ENCODE measurements at places on chromosomes 2 and 18.

- no peak for DNase-seq
Observed at GRCh38 chr2:76316691-76317090, 606.0 kb upstream of the GCFC2 start.

DNA sequence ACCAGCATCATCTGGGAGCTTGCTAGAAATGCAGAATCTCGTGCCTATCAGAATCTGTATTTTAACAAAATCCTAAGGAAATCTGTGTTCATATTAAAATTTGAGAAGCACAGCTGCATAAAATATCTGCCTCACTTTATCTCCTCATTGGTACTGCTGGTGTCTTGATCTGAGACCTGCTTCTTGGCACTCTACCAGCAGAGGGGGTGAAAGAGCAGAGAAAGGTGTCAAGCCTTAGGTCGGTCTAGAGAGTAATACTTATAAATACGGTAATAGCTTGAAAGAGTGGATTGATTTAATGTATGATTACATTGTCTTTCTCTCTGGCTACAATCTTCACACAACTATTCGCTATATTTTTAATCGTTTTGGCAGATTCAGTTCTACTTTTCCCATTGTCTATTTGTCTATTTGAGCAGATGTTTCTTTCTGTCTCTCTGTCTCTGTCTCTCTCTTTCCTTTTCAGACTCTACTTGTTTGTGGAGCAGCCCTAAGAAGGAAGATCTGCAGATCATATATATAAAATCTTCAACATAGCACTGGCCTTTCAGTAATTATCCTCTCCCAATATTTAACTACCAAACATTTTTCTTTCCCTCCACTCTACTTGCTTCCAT lies 1.7 kb upstream of the GCG start:
- DNase-seq, result no peak

- DNase-seq, result no peak
Observed at GRCh38 chr2:192390401-192390800, 195.7 kb upstream of the TMEFF2 start.

DNA sequence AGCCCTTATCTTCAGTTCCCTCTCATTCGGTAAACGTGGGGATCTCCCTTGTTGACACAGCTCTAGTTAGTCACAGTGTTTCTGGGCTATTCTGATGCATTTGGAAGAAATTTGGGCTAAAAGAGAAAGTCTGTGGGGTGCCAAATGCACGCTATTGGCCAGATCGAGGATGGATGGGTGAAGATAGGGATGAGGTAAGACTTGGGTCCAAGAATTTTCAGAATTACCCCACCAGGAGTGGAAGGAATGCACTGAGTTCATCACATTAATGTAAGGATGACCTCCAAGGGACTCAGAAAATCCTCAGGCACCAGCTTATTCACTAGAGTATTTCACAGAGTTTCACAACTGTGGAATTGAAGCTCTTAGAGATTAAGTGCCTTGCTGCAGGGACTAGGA lies 49.3 kb downstream of the NRP2 start:
- no peak for DNase-seq

GRCh38 chr2:9554921-9555296 lies 721 bp downstream of the ADAM17 start:
- no peak for DNase-seq

DNA sequence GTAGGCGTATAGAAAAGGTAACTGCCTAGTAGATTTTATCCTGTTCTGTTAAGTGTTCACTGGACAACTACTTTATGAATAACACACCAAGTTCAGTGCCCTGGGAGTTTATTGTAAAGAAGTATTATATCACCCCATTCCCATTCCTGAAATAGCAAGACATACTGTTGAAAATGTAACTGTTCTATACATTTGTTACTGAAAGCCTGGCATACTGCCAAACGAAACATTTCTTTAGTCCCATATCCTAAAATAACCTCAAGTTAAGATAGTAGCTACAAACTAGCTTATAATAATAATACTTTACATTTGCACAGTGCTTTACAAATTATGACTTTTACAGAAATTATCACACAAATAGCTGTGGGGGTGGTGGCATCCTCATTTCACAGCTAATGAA lies 25.1 kb downstream of the SPDYA start:
- no peak for DNase-seq

DNA sequence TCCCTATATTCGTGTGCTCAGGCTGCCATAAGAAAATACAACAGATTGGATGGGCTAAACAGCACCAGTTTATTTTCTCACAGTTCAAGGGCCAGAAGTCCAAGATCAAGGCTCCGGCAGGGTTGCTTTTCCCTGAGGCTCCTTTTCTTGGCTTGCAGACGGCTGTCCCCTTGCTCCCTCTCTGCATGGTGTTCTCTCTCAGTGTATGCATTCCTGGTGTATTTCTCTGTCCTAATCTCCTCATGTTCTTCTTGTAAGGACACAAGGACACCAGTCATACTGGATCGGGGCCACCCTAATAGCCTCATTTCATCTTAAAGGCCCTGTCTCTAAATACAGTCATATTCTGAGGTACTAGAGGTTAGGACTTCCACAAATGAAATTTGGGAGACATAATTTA lies 62.6 kb upstream of the SLC16A14 start:
- DNase-seq, result no peak

- DNase-seq, result no peak
Observed at GRCh38 chr18:11654736-11655605, 34.1 kb upstream of the GNAL start.

DNA sequence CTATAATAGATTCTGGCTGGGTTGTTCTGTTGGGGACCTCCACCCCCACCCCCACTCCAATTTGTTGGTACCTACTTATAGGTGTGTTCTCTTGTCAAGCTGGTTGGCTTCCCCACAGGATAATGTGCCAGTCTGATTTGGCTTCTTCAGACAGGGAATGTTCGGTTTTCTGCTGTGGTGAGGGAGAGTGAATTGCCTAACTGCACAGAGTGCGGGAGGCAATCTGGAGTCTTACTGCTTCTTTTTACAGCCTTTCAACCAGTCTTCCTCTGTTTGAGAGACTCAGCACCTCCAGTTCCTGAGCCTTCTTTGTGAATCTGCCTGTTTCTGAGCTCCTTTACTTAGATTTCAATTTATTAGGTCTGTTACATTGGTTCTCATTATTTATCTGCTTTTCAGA lies 27.4 kb upstream of the SNORC start:
- no peak for DNase-seq

DNA sequence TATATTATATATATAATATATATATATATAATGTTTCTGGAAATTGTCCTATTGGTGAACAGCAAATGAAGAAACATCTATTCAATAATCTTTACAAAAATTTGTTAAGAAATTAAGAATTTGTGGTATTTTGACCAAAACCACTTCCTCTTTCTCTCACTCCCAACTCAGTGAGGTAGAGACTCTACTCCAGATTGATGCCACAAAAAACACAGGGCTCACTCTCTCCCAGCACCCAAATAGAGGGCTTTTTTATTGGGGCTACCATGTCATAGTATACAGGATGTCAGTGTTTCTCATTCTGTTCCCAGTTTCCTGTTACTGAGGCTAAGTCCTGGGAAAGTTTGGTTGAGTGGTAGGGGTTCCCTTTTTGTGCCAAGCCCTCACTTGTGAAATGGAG lies 1155.4 kb downstream of the BCL11A start:
- no peak for DNase-seq

- DNase-seq, result no peak
Observed at GRCh38 chr2:88892207-88892606, 200.7 kb downstream of the RPIA start.

DNA sequence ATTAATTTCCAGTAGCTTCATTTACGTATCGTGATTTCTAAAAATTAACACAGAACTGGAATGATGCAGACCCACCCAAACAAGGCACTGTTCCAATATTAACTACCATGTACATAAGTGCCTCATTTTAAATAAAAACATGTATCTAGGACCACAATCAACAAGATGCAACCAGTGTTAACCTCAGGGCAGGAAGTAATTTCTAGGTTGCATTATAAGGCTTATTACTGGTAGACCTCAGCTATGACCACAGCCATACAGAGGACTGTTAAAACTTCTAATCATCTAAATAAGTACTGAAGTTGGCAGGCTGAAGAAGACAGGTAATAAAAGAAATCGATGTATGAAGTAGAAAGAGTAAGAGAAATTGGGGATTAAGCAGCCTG lies 262.9 kb downstream of the HDAC4 start:
- DNase-seq, result no peak

- no peak for DNase-seq
Observed at GRCh38 chr2:222756362-222756831, 84.9 kb downstream of the MOGAT1 start.

- no peak for DNase-seq
Observed at GRCh38 chr18:37742436-37742835, 176.8 kb upstream of the CELF4 start.

- no peak for DNase-seq
Observed at GRCh38 chr2:160315337-160315736, 115.3 kb upstream of the ITGB6 start.

- DNase-seq, result peak; percentile 92
Observed at GRCh38 chr2:97724073-97724410, 10.7 kb downstream of the ZAP70 start.

GRCh38 chr2:147030966-147031720 lies 813.7 kb upstream of the ACVR2A start:
- DNase-seq, result no peak

DNA sequence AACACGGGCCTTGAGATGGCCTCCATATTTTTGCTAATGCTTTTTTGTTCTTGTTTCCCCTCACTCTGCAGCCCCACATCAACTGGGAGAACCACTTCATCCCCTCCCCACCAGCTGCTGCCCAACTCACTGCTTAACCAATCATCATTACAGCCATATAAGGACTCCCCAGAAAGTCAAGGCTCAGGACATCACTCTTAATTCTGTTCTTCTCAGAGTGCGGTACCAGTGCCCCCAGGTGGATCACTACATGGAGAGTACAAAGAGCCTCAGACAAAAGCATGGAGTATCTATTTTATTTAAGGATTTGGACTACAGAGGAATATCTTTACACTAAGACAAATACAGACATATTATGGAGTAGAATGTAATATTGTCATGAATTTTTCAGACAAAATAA lies 340.6 kb downstream of the PAX3 start:
- no peak for DNase-seq

GRCh38 chr2:110978756-110979470 lies 141.8 kb upstream of the BCL2L11 start:
- no peak for DNase-seq

DNA sequence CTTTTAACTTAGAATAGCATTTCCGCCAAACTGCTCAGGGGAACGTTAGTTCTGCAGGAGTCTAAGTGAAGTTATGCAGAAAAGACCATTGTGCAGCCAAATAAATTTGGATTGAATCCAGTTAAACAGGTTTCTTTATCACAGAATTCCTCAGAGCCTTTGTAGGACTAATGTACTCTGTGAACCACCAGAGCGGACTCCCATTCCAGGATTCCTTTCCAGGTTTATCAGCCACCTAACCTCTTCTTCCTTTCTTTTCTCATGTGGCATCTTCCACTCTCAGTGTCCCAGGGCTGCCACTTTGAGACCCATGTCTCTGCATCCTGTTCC lies 350.4 kb downstream of the TSN start:
- DNase-seq, result no peak

GRCh38 chr18:47175283-47175897 lies 774 bp downstream of the IER3IP1 start:
- no peak for DNase-seq

GRCh38 chr18:74574916-74575315 lies 22.8 kb upstream of the ZNF407 start:
- DNase-seq, result no peak

DNA sequence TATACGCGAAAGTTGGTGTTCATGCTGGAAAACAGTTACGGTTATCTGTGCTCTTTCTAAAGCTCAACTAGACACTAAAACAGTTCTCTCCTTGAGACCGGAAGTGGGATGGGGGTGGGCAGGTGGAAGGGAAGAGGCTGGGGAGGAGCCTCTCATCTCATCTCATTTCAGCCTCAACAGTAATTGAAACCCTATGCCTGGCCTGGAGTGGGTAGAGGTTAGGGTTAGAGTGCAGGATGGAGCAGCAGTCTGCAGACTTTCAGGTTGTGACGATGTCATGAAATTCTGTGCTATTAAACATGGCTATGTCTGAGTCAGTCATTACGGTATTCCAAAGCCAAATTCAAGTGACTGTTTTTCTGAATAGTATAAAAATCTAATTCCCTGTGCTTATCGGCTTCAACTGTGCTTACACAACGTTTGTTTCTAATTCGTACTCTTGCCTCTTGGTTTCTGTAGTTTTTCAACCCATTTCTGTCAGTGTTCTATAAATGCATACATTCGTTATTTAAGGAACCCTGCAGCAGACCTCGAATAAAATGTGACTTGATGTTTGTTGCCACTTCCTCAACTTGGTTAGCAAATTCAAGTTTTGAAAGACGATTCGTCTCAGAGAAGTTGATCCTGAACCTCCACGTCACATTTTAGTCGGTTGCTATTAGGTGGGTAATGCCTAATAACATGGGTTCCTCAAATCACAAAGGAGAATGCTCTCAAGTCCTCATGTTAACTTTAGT lies 75.8 kb upstream of the TCF7L1 start:
- no peak for DNase-seq

- DNase-seq, result no peak
Observed at GRCh38 chr2:144151851-144152250, 368.1 kb downstream of the ZEB2 start.

DNA sequence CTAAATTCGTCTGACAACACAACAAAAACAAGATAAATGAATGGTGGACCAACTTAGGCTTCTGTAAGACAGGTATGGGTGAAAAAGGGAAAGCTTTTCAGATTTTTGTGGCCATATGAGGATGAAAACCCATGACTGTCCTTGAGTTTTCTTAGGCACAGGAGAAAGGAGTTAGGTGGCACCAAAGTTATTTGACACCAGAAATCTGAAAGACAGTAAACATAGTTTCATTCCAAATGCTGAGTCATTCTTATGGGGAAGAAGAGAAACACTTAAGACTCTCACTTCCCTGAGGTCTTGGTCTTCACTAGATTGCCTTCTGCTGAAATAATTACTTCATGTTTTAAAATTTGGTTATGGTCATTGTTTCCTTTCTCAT lies 5.2 kb upstream of the GPD2 start:
- DNase-seq, result no peak

- DNase-seq, result peak; percentile 88
Observed at GRCh38 chr18:79599441-79599931, 80.1 kb upstream of the CTDP1 start.

GRCh38 chr18:30679285-30679930 lies 363.1 kb downstream of the DSC3 start:
- DNase-seq, result no peak

DNA sequence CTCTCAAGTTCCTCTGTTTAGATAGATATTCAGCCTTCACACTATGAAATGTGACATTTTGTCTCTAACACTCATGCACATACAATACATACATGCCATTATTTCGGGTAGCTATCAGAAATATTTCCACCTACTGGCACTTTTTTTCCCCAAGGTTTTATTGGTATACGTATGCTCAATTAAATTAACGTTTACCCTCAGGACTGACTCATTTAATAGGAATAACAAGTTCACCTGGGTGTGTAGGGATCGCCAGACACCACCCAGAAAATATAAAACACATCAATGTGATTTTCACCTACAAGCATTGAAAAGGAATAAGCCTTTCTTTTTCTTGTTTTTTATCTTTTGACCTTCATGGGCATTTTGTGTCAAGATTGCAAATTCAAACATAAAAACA lies 138.5 kb upstream of the EPAS1 start:
- no peak for DNase-seq

- DNase-seq, result no peak
Observed at GRCh38 chr2:10846110-10846861, 33.7 kb upstream of the PDIA6 start.

All from chondrocyte (in vitro differentiated cells).